ENCODE measurements at places on chromosomes 5 and 9.

GRCh38 chr5:85813146-85813545, 804.6 kb upstream of the COX7C start:
- no peak for DNase-seq

- DNase-seq: no peak
Measured at GRCh38 chr5:137507150-137507549, 8.0 kb upstream of the SPOCK1 start.

- DNase-seq: no peak
Measured at GRCh38 chr5:113317636-113318035, 117.2 kb downstream of the TSSK1B start.

DNA sequence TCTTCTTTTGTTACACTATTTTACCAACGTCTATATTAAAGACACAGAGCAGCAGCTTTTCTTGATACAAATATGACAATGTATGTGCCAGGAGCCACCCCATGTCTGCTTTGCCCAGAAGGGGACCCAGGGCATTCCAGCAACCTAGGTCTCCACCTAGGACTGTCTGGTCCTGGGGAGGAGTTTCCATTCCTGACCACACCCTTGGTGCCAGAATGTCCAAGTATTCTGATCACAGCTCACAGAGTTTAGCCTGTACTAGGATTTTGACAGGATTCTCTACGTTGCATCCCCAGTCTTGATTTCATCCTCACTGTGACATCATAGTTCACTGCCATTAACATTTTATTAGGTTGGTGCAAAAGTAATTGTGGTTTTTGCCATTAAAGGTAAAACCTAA, 224.7 kb downstream of the SREK1 start:
- no peak for DNase-seq

DNA sequence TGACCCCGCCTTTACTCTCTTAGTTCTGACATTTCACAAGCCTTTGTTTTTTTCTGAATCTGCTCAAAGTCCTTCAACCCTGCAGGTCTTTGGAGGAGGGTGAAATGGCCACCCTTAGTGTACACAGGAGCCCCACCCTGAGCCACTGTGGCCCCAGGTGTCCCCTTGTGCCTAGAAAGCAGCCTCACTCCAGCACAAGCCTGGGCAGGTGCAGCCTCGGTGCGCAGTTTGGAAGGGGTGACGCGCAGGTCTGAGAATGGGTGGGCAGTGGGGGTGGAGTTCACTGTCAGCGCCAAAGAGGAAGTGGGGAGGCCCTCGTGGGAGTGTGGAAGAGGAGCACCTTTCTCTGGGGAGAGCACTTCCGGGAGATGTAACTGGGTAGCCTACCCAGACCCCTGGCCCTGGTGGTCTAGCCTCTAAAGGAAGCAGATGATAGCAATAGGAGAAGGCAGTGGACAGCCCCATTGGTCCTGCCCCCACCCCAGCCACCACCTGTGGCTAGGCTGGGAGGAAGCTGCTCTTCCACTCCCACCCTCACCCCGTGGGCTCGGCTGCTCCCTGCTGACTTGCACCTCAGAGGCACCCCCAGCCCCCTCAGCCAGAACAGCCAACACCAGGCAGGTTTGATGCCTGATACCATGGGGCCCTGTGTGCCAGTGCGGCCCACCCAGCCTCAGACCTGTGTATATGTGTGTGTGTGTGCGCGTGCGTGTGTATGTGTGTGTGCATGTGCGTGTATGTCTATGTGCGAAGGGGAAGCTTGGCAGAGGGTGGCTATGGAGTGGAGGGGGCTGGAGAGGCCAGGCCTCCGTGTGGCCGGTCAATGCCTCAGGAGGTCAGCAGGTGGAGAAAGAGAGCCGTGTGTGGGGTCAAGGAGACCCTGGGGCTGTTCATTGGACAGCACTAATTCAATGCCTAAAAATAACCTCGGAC, 16.8 kb upstream of the DAB2IP start:
- DNase-seq: no peak

GRCh38 chr5:62029303-62029702, 276.7 kb upstream of the KIF2A start:
- no peak for DNase-seq

GRCh38 chr9:113293285-113293878, 9.8 kb downstream of the RNF183 start:
- DNase-seq: no peak

- DNase-seq: no peak
Measured at GRCh38 chr5:155091768-155092717, 78.5 kb downstream of the KIF4B start.

- no peak for DNase-seq
Measured at GRCh38 chr5:41918105-41918504, 7.0 kb upstream of the FBXO4 start.

DNA sequence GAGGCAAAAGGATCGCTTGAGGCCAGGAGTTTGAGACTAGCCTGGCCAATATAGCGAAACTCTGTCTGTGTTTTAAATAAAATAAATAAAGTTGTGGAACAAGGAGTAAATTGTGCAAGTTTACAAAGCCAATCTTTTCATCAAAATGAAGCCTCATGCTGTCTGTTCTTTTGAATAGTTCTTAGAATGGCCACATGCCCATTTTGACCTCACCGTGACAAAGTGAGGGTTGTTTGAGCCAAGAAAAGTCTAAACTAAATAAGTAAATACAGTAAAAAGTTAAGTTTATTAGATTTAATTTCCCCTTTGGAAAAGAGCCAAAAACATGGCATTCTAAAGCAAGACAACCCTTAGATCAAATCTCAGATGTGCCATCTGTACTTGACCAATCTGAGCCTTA, 165.7 kb downstream of the NDUFS4 start:
- no peak for DNase-seq

GRCh38 chr9:70835323-70835722, 286.1 kb downstream of the TRPM3 start:
- DNase-seq: no peak

DNA sequence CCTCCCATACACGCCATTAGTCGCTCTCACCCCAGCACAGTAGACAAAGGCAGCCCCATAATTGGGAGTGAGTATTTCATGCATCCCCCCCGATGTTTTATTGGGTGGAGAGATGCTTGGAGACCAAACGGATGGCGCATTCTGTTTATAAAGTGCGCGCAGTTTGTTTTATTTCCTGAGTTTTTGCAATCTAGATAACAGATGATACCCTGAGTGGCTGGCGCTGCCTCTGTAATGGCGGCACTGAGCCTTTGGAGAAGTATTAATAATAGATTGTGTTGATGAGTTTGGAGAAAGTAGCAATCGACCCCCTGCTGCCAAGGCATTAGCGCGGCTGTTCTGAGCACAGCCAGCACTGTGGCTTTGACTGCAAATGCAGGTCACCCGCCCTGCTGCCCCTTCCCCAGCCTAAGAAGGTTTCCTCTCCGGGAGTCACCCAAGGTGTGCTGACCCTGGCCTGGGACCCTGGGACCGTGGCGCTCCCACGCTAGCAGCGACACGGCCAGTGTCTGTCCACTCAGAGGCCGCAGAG, 74.3 kb downstream of the LMX1B start:
- no peak for DNase-seq

DNA sequence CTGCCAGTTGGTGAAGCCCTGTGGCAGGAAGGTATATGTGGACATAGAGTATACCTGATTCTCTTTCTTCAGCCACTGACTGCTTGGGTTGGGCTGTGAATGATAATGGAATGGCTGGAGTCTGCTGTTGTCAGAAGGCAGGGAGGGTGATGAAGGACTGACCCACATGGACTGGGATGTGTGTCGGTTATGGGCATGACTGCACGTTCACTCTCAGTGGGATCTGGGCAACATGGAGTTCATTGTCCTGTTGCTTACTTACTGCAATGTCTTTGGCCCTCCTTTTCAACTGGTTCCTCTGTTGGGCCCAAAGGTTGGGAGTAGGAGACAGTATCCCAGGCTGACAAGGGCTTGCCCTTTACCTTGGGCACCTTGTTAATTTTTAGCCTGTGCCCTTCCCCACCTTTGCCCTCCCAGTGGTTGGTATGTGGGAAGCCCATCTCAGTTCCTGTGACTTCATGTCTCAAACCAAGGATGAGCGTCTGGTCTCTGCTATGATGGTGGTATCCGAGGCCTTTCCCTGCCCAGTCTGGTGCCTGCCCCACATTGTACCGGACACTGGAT, 34.6 kb downstream of the FAXDC2 start:
- no peak for DNase-seq

DNA sequence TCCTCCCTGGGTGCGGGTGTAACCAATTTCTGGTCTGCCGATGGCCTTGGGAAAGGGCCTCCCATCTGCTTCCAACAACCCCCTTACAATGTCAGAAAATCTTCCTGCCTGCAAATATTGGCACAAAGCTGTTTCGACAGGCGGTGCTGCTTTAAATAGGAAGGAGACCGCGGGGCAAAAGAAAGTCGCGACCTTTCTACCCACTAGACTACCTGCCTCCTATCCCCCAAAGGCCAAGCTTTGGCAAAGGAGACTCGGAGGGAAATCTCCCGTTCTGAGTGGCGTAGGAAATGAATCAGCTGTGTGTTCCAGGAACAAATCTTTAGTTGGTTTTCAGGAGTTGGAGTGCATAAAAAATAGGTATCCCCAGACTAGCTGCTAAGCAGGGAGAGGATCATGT, 36.8 kb upstream of the NFIB start:
- DNase-seq: no peak

- no peak for DNase-seq
Measured at GRCh38 chr5:71884926-71885325, 165.9 kb downstream of the CARTPT start.

GRCh38 chr9:91900797-91901177, 49.2 kb downstream of the ROR2 start:
- no peak for DNase-seq

DNA sequence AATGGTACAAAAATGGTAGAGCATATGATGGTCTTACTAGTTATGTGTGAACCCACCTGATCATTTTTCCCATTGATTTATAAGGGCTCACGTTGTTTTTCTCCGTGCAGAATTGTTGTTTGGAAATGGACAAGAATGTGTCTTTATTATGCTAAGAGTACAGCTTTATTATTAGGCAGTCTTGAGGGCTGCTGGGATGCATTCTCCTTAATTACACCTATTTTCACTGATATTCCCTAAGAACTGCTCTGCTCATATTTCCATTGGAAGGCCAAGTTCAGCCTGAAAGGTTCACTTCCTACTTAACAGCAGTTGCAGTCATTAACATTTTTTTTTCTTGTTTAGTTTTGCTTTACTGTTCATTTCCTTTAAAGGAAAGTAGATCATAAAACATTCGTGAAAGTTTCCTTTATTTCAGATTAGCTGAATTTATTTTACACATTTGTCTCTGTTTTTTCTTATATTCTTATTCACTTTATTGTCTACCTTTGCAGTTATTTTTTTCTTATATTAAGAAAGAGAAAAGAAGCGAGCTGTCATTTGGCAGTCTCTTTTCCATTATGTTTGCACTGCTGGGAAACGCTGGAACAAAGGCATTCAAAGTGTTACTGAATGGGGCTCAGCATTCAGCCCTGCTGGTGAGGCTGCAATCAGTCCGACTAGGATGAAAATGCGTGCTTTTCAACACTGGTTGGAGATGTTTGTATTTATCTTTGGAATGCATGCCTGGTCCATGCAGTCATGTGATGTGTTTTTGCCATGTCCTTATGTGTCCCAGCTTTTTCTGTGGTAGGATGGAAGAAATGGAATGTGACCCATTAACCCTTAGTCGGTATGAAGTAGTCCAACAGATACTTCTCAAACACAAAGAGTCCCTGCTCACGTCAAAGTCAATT, 602.7 kb upstream of the ZNF608 start:
- DNase-seq: no peak

DNA sequence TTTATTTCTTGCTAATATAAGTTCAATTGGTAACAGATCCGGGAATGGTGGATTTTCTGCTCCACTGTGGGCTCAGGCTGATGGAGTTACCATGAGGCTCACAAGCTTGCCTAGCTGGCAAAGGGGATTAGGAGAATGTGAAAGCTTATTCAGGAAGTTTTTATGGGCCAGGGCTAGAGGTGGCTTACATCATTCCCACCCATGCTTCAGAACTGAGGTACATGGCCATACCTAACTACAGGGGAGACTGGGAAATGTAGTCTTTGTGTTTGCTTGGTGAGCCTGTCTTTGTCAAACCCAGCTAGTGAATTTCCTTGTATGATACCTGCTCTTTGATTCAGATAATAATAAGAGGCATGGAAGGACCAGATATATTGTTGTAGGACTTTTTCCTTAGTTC, 105.9 kb upstream of the DHFR start:
- no peak for DNase-seq

- DNase-seq: no peak
Measured at GRCh38 chr5:57119031-57119430, 54.8 kb upstream of the GPBP1 start.

- DNase-seq: no peak
Measured at GRCh38 chr9:72254901-72255545, 105.8 kb downstream of the GDA start.

GRCh38 chr9:35035851-35036701, 36.3 kb downstream of the VCP start:
- DNase-seq: no peak

GRCh38 chr5:179044765-179045164, 15.4 kb upstream of the ZNF354C start:
- DNase-seq: no peak

DNA sequence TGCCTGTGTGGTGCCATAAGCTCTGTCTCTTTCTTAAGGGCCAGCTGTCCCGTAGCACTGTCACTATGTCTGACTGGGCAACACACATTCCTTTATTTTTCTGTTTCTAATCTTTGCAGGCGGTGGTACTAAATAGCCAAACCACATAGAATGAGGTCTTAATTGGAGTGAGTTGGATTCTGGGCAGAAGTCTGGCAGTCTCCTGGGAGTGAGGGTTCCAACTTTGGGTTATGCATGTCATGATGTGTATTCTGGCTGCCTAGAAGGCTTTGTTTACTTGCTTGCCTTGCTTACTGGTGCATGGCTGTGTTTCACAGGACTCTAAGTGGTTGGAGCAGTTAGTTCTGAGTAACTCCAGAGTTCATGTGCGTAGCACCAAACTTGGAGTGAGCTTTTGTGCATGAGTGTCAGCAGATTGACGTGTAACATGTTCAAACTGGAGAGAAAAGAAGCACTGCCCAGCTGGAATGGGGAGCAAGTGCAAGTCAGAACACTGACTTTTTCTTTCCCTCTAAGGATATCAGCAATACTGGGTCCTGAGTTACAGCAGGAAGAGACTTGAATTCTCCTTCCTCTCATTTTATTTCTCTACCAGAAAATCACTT, 185.8 kb downstream of the PCSK1 start:
- no peak for DNase-seq

GRCh38 chr9:100286257-100286656, 66.5 kb downstream of the TEX10 start:
- DNase-seq: no peak

- DNase-seq: no peak
Measured at GRCh38 chr5:137185193-137185592, 313.9 kb downstream of the SPOCK1 start.
